ENCODE measurements at places on chromosomes 13 and 19.

GRCh38 chr13:41587490-41587889 lies 130.1 kb downstream of the RGCC start:
- no peak for DNase-seq

- DNase-seq = no peak
These were observed 567.7 kb downstream of the GPC6 start for GRCh38 chr13:93794197-93794885.

GRCh38 chr19:35495107-35496064 lies 5.1 kb upstream of the KRTDAP start:
- DNase-seq = no peak

GRCh38 chr19:7904074-7905020 lies 670 bp downstream of the MAP2K7 start:
- DNase-seq = no peak

DNA sequence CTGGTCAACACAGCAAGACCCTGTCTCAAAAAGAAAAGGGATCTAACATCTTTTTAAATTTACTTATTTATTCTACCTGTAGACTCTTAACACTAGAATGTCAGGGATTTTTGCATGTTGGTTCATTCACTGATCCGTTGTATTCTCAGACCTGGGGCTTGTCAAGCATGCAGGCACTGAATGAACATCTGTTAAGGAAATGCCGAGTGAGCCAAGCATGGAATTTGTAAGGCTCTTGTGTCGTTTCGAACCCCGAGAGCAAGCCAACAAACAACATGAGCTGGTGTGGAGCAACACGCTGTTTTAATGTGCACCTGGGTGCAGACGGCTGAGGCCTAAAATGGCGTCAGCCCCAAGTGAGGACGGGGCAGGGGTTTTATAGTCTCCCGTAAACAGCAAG lies 10.0 kb upstream of the OR1M1 start:
- no peak for DNase-seq

- no peak for DNase-seq
These were observed 850 bp upstream of the CERS4 start for GRCh38 chr19:8208119-8208921.

DNA sequence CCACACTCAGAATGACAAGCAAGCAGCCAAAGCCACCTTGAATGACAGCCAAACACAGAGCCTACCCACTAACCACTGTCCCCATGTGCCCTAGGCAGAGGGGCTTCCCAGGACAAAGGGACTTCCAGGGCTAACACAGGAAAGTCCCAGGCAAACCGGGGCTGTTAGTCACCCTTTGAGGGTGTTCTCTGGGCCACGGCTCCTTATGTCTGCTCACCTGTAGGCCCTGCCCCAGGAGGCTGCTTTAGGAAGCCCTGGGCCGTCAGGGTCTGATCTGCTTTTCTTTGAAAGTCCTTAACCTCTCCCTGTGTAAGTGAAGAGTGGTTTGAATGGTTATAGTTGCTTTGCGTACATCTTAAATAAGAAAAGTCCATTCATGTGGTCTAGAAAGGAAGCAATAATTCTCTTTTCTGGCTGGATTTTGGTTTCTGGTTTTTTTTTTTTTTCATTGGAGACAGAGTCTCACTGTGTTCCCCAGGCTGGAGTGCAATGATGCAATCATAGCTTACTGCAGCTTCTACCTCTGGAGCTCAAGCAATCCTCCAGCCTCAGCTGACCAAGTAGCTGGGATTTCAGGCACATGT lies 161.4 kb downstream of the EFNB2 start:
- DNase-seq = peak; percentile 41

DNA sequence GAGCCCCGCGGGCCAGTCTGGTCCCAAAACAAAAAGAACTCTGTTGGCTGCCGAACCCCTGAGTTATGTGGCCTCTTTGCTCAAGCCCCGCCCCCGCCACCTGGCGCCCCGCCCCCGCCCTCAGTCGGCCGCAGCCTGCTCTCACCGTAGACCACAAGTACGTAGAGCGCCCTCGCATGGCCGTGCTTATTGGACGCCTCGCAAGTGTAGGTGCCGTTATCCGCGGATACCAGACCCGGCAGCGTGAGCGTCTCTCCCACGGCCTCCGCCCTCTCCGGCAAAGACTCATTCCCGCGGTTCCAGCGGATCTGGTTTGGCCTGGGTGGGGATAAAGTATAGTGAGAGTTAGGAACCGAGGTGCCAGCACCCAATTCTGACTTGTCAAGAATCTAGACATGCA lies 5.5 kb upstream of the ZNF428 start:
- no peak for DNase-seq

DNA sequence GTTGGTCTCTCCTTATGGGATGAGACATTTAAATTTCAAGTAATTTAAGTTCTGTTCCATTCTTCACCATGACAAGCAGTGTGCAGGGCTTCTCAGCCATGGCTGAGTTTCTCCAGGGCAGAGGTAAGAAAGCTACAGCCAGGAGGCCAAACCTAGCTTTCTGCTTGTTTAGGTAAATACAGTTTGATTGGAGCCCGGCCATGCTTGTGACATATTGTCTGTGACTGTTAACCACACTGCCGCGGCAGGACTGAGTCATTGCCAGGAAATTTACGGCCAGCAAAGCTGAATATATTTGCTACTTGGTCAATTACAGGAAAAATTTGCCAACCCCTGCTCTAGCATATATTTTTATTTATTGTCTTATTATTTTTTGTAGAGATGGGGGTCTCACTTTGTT lies 10.7 kb downstream of the NLRP8 start:
- DNase-seq = no peak

- no peak for DNase-seq
These were observed 321 bp upstream of the ZNF222 start for GRCh38 chr19:44024900-44025216.

DNA sequence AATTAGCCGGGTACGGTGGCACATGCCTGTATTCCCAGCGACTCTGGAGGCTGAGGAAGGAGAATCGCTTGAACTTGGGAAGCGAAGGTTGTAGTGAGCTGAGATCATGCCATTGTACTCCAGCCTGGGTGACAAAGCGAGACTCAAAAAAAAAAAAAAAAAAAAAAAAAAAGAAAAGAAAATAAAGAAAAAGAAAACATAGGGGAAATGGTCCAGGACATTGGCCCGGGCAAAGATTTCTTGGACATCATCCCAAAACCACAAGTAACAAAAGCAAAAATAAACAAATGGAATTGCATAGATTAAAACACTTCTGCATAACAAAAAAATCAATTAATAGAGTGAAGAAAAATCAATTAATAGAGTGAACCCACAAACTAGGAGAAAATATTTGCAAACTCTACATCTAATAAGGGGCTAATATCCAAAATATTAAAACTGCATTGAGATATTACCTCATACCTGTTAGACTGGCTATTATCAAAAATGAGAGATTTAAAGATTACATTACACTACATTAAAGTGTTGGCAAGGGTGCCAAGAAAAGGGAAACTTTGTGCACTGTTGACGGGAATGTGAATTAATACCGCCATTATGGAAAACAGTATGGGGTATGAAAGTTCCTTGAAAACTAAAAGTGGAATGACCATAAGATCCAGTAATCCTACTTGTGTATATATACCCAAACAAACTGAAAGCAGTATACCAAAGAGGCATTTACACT lies 18.5 kb upstream of the ABCC4 start:
- no peak for DNase-seq

DNA sequence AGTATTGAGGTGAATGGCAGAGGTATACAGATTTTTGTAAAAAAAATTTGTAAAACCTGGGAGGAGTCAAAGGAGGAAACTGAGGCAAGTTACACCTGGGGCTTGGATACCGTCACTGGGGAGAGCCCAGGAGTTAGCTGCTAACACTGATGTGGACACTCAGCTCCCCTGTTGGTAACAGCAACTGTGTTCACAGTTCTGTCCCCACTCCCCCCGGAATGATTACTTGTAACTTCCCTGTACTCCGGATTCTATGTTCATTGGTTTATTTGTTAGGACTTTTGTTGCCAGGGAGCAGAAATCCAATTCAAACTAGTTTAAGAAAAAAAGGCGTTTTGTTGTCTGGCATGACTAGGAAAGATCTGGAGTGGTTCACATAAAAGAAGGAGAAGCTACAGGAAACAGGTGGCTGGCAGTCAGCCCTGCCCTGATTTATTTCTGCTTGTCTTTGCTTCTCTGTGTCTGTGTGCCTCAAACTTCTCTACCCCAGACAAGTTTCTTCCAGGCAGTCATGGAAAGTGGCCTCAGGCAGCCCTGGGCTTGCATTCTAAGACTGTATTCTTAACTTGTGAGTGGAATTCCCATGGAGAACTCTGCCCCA lies 2.3 kb upstream of the GPR12 start:
- DNase-seq = no peak

GRCh38 chr13:98142380-98143156 lies at the start of gene FARP1:
Gene FARP1 (plus strand): TSS chr13:98143094. CDS start chr13:98213243, 70,149 bp downstream.
- no peak for DNase-seq

DNA sequence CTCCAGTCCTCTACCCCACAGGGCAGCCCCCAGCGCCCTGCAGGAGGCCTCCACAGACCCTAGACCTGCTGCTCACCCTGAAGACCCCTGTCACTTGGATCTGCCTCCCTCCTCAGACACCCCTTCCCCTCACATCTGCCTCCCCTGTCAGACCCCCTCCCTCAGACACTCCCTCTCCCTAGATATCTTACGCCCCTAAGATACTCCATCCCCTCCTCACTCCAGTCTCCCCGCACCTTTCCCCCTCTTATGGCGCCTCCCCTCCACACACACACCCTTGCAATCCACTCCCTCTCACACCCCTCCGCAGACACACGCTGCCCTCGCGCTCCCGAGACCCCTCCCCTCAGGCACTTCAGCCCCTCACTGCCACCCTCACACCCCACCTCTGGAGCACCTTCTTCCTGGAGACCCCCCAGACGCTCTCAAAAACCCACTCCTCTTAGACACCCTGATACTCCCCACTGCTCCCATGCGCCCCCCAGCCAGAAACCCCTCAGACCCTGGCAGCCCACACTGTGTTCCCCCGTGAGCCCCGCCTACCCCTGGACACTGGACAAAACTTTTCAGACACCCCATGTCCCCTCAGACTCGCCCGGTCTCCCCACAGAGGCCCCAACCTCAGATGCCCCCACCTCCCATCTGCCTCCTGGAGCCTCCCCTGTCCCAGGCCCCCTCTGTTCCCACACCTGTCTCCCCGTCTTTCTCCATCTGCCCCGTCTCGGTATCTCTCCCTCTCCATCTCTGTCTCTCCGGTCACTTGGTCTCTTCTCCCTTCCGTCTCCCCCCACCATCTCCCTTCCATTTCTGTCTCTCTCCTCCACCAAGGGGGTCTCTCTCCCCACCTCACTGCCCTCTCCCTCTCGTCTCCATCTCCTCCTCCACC lies 14.5 kb downstream of the ERFL start:
- DNase-seq = no peak

DNA sequence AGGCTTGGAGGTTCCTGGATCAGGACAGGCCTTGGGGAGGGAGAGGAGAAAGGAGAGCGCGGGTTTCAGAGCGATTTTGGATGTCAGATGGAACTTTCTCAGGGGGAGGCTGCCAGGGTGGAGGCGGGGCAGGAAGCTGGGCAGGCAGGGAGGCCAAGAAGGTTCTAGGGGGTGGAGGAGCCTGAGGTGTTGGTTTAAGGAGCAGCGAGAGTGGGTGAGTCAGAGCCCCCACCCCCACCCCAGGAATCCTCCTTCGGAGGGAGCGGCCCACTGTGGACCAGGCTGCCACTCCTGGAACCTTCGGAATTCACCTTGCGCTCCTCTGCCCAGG lies 15.9 kb upstream of the NOP53 start:
- no peak for DNase-seq

GRCh38 chr19:10812196-10812595 lies 23.8 kb downstream of the TMED1 start:
- DNase-seq = no peak

GRCh38 chr13:49690133-49690994 lies 922 bp downstream of the EBPL start:
- peak; percentile 3 for DNase-seq

GRCh38 chr19:44260343-44260681 lies 626 bp downstream of the ZNF233 start:
- DNase-seq = no peak

- no peak for DNase-seq
These were observed 14.8 kb upstream of the LGALS13 start for GRCh38 chr19:39587496-39587895.

- no peak for DNase-seq
These were observed 339.4 kb downstream of the TEX29 start for GRCh38 chr13:111659842-111660241.

- no peak for DNase-seq
These were observed 4.2 kb upstream of the TNFSF11 start for GRCh38 chr13:42569576-42570344.

- no peak for DNase-seq
These were observed 46.2 kb downstream of the ZNF568 start for GRCh38 chr19:36962346-36962745.

GRCh38 chr19:48218997-48219396 lies 36.7 kb downstream of the CARD8 start:
- no peak for DNase-seq

DNA sequence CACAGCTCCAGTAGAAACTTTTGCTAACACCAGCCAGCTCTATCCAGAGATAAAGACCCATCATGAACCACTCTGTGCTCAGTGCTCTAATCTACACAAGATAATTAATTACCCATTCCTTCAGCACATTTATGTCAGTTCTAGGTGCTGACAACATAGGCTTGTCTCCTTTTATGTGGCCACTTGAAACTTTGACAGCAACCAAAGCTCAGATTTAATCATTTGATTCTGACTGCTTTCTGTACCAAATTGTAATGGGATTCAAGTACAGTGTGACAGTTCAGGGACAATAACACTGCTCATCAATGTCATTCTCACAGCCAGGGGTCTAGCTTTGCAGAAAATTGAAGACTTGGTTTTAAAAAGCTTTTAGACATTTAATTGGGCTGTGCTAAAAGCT lies 266.6 kb downstream of the KCTD12 start:
- DNase-seq = no peak

- DNase-seq = no peak
These were observed 370.4 kb upstream of the NBEA start for GRCh38 chr13:34571716-34572115.

DNA sequence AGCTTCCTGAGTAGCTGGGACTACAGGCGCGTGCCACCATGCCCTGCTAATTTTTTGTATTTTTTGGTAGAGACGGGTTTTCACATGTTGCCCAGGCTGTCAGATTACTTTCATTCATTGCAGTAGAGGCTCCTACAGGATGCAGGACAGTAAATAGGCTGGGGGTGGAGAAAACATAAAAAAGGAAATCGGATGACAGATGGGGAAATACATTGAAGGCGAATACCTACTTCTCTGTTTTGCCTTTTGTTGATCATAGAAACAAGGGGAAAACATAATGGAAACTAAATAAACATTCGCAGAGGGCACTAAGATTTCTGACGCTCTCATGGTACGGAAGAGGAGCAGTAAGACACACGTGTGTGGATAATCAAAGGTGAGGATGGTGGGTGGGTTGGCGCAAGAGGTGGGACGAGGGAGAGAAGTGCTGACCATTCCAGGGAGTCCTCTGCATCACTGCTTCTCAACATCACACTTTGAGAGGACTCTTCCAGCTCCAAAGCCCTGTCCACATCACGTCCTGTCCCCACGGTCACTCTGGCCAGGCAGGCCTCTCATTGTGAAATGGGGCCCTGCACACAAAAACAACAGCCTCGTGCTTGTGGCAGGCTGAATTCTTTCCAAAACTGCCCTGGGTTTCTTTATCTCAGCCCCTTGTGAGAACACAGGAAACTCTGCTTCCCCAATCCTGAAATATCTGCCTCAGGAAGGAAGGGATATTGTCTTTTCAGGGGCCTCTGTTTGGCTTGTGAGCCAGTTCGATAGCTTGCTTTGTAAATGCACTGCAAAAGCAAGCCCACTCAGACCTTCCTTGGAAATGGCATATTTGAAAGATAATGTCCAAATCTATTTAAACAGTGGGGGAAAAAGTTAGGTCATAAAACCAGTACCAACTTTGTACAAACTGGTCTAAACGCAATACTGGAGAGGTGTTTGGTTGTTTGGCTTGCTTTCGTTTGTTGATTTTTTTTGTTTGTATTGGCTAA lies 188.5 kb downstream of the FOXO1 start:
- DNase-seq = no peak

Measured in GM04503 (cell line).